ENCODE measurements at places on chromosomes 6 and 20.
A peak's percentile ranks its signal among the peaks of the same experiment; 100 is the strongest.

- no peak for DNase-seq
Observed at GRCh38 chr6:157278171-157278570, 45.1 kb downstream of the TMEM242 start.

GRCh38 chr6:40695114-40695513 is 108.0 kb upstream of the LRFN2 start:
- DNase-seq = no peak

- DNase-seq = no peak
Observed at GRCh38 chr20:24361541-24361940, 107.9 kb upstream of the SYNDIG1 start.

GRCh38 chr6:161242779-161243693 is 30.8 kb downstream of the AGPAT4 start:
- peak; percentile 51 for DNase-seq

DNA sequence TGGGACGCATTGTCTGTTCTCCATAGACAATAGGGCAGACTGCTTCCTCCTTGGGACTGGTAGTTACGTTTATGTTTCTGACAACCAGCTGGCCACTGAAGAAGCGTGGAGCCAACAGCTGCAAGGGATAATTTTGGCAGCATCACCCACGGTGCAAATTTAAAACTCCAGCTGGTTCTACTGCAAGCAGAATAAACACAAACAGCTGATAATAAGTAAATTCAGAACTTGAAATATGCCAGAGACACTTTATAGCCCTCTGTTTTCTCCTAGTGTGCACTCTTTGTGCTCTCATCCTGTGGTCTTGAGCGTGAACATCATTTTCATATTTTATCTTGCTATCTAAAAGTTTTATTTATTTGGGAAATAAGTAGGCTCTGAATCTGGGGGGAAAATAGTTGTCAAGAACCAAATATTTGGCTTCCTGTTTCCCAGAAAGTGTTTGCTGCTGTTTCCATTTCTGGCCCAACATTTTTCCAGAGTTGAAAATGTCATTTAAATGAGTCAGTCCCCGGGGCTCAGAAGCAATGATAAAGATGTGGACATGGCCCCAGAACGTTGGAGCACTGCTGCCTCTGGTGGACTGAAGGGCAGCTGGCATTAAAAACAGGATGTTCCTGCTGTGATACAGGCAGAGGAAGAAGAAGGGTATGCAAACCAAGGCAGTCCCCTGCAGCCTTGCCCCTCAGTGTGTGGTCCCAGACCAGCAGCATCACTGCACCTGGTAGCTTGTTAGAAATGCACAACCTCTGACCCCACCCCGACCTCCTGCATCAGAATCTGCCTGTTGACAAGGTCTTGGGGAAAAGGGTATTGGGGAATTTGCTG is 12.5 kb upstream of the THBD start:
- no peak for DNase-seq

DNA sequence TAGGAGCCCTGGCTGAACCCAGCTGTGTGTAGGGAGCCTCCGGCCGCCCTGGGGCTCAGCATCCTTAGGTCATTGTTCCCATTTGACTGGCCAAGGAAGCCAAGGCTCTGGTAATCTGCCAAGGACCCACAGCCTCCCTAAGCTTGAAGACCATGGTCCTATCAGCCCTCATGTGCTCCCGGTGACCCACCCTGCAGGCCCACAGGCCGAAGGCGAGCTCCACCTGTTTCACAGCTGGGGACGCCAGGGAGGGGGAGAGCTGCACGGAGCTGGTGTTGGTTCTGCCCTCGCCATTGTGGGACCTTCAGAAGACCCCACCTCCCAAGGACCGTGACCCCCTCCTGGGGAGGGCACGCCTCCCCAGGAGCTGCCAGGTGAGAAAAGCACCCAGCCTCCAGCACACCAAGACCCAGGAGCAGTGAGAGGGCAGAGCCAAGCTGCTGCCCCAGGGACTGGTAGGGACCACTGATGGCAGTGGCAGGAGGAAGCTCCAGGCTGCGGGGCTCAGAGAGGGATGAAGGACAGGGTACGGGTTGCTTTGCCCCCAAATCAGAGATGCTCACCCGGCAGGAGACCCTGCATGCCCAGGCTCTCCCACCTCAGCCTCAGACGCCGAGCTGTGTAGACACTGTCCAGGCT is 30.7 kb upstream of the MRGBP start:
- DNase-seq = no peak

DNA sequence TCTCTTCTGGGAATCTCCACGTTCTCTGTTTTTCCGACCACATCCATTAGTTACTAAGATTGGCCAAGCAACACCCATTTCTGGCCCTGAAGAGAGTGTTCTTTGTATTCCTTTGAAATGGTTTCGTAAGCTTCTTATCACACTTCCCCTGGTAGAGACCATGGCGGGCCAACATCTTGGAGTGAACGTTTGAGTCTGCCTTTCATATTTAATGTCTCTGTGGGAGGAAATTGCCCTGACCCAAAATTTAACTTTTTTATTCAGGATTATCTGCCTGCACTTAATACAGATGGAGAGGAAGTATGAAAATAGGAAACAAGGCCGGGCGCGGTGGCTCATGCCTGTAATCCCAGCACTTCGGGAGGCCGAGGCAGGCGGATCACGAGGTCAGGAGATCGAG is 177.0 kb upstream of the SNX9 start:
- no peak for DNase-seq

- DNase-seq = no peak
Observed at GRCh38 chr20:53888510-53888909, 181.9 kb downstream of the BCAS1 start.

DNA sequence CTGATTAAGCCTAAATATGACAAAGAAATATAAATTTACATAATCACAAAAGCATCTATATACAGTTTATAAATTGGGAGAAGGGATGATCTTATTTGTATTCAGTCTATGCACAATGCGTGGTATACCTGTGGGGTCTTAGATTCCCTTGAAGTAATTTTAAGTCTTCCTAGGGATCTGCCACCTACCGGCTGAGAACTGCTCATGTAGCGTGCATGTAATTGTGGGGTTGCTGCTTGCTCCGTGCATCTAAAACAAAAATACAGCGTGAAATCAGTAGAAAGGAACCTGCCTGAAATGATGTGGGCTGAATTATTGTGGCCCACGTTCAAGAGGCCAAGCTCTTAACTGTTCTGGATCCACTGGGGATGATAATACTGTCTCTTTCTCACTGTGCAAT is 187.3 kb downstream of the MBOAT1 start:
- DNase-seq = no peak

- no peak for DNase-seq
Observed at GRCh38 chr6:36730424-36731380, 33.1 kb downstream of the RAB44 start.

DNA sequence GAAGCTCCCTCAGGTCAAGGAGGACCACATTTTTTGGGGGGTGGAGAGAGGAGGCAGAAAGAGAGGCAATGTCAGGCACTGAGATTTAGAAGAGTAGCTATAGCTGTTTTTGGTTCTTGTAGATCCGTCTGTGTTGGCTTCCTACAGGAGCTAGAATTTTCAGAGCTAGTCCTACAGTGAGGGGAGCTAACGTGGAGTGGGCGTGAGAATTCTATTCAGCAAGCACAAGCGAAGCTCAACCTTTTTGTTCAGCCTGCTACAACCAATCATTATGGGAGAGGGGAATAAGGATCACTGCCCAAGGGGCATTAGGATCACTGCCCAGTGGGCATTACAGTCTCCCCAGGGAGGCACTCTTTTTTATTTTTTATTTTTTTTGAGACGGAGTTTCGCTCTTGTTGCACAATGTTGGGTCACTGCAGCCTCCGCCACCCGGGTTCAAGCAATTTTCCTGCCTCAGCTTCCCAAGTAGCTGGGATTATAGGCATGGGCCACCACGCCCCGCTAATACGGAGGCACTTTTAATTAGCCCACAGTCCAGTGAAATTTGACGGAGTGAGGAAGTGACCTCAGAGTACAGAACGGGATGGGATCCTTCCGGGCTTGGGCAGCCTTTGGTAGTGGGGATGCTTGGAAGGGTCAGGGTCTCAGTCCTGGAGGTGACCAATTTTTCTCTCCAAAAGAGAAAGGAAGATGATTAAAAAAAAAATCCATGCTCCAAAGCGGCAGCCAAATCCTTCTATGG is 1.1 kb upstream of the PANK2 start:
- DNase-seq = no peak

GRCh38 chr6:130968476-130968875 is 94.6 kb downstream of the EPB41L2 start:
- DNase-seq = no peak

DNA sequence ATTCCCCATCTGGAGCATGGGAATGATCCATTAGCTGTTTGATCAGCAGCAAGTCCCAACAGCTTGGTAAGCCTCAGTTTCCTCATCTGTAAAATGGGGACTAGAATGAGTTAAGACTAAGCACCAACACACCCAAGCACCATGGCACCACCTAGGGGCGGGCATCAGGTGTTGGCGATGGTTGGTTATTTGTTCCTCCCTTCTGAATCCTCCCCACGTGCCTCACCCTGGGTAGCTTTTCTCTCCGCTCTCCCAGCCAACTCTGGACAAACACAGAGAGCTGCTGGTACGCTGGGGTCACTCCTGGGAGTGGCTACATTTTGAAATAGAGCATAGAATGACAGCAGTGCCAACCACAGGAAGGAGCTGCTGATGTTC is 13.3 kb upstream of the ITPR3 start:
- no peak for DNase-seq
